HuH-7.5 (cell line): ENCODE measurements at places on chromosomes 2 and 18.

DNA sequence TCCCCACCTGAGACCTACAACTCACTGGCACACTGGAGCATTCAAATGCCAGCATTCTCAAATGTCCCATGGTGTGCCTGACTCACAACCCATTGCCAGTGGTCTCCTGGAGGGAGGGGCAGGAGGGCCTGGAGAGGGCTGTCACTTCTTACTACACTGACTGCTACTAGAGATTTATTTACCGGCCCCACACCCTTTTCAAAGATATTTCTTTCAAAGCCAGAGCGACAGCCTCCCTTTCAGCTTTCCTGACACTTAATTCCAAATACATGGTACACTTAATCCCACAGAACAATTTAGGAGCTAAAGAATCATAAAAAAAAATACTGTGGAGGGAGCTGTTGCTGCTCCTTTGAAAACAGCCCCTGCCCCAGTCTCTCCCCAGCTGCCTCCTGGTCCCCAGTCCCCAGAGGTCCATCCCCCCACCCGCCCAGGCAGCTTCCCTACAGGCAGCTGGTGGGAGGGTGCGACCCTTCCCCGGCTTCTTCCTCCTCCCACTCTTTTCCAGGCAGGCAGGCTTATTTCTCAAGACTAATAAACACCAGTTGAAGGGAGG lies 129.1 kb upstream of the SMAD2 start:
- DNase-seq = no peak

GRCh38 chr2:8520791-8521344 lies 161.0 kb upstream of the ID2 start:
- DNase-seq = no peak

DNA sequence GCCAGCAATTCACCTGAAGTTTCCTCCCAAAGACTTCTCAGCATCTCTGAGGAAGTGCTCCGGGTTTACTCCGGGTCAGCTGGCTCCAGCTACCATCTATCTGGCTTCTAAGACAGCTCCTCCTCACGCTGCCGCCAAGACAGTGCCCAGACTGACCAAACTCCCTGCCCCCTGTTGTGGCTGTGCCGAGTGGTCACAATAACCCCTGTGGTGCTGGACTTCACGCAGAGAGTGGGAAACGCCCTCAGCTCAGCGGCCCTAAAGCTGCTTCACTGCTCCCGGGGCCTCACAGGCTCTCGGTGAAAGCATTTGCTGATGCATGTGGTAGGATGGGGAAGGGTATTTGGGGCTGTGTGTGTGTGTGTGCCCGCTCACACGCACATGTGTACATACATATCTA lies 154.8 kb upstream of the ZNF236 start:
- DNase-seq = no peak

- DNase-seq = peak; percentile 79
These were observed 14.6 kb upstream of the NFATC1 start for GRCh38 chr18:79380816-79381806.

DNA sequence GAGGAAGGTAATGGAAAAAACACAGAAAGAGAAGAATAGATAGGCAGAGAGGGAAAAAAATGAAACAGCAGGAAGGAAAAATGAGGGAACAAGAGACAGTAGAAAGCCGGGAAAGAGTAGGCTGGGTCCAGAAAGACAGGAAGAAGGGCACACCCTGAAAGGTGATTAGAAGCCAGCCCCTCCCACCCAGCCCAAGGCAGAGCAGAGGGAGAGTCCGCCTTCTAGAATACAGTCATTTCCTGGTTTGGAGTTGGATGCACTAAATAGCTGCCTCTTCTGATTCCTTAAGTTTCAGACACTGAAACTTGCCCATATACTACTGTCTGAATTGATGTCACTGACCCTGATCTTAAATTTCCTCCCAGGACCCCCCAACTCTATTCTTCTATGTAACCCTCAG lies 17.9 kb upstream of the DSG3 start:
- no peak for DNase-seq

- no peak for DNase-seq
These were observed 59.4 kb downstream of the ADAM23 start for GRCh38 chr2:206502729-206503128.

GRCh38 chr2:230928701-230929380 lies 3.8 kb upstream of the GPR55 start:
- DNase-seq = no peak

GRCh38 chr2:387980-388421 lies 100.1 kb upstream of the ALKAL2 start:
- no peak for DNase-seq

- DNase-seq = no peak
These were observed 19.1 kb upstream of the BCL2L11 start for GRCh38 chr2:111101592-111101991.

DNA sequence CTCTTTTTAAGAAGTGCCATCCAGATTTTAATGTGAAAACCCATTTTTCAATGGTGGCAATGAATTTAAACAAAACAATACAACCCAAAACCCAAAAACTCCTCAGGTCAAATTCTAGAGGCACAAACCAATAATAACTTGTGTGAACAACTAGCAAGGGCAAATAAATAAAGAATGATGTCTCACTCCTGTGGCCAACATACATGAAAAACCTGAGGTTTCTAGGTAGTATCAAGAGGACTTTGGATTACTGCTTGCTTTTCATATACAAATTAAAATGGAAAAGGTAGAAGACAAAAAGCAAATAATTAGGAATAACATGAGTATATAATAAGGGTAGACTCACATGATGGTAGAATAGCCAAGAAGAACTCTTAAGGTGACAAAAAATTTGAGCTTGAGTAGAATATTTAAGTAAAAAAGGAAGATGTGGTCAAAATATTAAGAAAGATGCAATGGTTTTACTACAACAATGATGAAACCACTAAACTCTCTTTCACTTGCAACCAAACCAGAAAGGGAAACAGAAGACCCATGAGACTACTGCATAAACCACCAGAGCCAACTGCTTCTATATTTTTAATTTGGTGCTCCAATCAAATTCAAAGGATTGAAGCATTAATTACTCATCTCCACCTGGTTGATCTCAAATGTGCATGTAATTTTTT lies 53.5 kb downstream of the DARS1 start:
- DNase-seq = no peak

DNA sequence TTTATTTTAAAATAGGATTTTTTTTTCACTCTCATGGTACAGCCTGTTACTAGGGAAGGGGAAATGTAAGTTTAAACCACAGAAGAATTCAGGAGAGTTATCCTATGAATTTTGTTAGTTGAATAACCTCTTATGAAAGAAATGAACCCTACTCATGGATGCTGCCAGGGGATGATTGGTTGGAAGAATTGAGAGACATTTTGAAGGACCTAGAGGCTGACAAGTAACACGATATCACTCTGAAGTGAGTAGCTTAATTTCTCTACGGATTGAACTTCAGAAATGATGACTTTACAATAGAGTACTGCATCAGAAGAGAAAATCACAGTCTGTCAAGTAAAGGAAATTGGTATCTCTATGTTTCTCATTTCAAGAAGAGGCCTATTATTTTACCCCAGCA lies 1346.2 kb downstream of the SUCLG1 start:
- no peak for DNase-seq

GRCh38 chr2:238974501-238975166 lies 126.7 kb downstream of the TWIST2 start:
- DNase-seq = no peak

DNA sequence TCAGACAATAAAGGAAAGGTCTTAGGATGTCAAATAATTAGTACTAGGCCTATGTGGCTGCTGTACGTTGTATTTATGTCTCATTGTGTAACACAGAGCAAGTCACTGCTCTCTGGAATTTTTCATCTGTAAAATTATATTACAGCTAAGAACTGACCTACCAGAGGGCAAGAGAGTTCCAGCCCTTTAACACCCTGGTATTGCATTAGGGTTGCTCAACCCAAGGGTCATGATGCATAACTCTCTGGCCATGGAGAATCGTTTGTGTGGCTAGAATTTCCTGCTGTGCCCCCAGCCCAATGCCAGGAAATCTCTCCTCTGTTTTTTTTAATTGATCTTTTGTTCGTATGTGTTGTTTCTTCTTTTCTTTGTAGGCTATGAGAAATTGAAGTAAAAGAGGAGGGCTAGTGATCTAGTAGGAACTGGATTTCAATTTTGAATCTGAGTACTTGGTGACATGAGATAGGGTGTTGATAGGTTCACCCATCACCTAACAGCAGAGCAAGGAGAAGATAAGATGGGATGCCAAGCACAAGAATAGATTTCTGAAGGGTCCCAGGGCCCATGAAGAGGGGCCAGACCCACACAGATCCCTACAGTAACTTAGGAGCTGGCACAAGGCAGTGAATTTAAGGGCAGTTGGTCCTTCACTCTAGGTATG lies 571.2 kb upstream of the TNP1 start:
- DNase-seq = no peak
